ENCODE measurements at places on chromosomes 3 and 15.
A peak's percentile ranks its signal among the peaks of the same experiment; 100 is the strongest.

DNA sequence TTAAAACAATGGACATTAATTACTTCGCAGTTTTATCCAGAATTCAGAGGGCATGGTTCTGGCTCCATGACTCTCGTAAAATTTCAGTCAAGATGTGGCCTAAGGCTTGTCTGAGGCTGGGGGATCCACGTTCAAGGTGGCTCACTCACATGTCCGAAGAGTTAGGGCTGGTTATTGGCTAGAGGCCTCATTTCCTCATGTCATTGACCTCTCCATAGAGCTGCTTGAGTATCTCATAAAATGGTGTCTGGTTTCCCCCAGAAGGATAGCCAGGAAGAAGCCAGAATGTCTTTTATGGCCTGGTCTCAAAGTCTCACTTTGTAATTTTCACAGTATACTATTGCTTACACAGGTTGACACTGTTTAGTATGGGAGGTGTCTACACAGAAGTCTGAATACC is 67.3 kb upstream of the DCBLD2 start:
- no peak for DNase-seq

DNA sequence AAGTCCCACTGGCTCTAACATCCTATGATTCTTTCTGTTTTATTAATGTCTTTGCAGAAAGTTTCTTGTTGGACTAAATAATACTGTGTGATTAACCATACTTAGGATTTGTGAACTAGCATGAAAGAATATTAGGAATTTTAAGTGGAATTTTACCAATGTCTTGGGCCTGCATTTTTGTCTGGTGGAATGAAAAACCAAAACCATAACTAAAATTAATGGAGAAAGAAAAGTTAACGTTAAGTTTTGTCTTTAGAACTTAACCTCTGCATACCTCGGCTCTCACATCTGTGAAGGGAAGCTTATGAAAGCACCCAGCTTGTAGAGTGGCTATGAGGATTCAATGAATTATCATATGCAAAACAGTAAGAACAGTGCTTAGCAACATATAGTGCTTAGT is 6.5 kb downstream of the FBN1 start:
- DNase-seq: no peak

DNA sequence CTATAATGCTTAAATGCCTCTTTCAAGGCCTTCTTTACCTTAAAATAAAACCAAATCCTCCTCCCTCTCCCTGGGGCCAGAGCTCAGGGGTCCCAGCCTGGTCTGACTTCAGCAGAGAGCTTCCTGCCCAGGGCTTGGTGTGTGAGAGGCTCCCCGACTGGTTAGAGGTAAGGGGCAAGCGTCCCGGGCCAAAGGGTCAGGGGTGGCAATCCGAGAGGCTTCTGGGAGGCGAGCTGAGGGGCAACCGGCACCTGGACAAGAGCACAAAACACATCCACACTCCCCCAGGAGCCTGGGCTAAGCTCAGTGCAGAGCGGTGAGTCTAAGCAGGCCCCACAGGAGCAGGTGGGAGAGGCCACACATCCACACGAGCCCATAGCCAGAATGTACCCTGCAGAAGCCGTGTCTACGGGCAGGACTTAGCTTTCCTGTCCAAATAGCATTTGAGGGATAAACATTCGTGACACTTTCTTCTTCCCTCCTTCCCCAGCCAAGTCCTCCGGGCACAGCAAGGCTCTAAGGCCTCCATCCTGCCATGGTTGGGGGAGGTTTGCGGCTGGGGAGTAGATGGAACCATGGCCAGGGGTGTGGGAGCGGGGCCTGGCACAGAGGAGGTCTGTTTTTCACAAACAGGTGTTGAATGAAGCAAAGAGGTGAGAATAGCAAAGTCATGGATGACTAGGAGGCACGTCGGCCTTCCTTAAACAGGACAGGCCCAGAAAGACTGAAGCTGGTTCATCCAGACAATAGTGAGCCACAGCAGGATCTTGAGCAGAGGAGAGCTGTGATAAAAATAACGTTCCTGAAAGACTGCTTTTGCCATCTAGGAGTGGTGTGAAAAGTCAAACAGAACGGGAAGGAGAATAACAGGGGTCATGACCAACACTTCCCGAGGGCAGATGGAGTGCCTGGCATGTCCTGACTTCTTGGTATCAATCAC is 98.7 kb upstream of the IQSEC1 start:
- no peak for DNase-seq

DNA sequence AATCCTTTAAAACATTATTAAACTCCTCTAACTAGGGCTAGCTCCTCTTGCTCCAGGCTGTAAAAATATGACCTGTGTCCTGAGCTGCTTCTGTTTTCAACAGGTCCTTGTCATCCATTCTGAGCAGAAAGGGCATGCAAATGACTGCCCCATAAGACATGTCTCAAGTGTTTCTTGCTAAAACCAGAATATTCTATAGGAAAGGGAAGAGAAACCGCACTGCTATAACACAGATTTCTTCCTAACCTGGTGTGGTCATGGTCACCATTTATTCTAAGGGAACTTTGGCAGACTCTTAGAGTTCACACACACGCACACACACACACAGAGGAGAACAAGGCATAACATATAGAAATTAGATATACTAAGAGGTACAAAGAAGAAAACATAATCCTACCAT is 34.2 kb upstream of the B3GNT5 start:
- DNase-seq: no peak

DNA sequence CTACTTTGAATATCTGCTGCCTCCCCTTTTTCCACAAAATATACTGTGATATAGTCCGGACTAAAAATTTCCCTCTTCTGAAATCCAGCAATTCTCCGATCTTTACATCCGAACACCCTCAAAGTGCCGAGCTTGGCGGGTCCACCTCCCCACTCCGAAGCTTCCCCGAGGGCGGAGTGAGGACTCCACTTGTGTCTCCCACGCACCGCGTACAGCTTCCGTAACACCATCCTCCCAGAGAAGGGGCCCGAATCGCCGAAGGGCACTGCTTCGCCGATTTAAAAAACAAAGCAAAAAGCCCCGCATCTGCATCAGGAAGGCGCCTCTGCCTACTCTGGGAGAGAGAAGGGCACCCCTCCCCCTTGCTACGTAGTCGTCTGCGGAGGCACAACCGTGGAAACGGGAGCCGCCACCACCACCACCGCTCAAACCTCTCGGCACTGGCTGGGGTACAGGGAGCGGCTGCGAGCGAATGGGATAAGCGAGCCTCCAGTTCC is 551 bp downstream of the NCBP2 start:
- peak; percentile 68 for DNase-seq

DNA sequence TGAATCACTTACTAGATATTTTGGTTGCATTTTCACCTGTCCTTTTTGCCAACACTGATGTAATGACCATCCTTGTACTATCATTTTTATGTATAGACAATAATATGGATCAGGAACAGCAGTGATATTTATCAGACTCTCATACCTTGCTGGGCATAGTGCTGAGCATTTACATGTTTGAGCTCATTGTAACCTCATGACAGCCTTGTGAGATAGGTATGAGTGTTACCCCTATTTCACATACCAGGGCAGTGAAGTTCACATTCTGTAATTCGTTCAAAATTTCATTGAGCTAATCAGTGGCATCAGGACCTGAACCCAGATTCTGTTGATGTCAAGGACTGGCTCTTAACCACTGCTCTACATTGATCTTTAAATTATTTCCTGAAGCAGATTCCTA is 221.5 kb upstream of the TBL1XR1 start:
- DNase-seq: no peak

DNA sequence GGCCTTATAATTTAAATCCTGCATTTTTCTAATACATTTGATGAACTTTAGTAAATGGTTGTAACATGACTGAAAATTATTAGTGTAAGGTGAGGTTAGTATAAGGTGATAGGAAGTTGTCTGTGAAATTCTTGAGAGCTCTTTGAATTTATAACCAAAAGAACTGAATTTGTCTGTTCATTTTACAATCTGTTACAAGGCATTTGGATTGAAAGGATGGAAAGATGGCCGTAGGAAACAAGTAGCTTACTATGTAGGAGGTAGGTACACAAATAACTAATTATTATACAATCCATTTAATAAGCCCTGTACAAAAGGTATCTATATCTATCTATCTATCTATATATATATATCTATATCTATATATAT is 6.6 kb downstream of the DIPK2A start:
- no peak for DNase-seq

DNA sequence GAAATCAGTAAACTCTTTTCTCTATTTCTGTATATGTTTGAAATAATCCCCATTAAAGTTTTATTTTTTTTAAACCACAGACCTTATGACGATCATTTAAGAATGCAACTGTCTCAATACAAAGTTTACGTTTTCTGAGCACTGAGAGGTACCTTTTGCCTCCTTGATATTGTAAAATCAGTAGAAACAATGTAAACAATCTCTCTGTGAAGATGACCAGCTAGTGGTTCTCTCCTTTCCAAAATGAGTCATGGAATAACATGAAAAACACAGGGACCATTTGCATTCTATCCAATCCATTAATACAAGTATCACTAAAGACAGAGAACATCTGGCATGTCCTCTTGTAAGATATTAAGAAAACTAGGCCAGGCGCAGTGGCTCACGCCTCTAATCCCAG is 48.8 kb downstream of the RAD18 start:
- DNase-seq: no peak

GRCh38 chr15:86872782-86873181 is 793.1 kb downstream of the AGBL1 start:
- no peak for DNase-seq

GRCh38 chr15:42385206-42385979 is 26.1 kb downstream of the CAPN3 start:
- peak; percentile 52 for DNase-seq

DNA sequence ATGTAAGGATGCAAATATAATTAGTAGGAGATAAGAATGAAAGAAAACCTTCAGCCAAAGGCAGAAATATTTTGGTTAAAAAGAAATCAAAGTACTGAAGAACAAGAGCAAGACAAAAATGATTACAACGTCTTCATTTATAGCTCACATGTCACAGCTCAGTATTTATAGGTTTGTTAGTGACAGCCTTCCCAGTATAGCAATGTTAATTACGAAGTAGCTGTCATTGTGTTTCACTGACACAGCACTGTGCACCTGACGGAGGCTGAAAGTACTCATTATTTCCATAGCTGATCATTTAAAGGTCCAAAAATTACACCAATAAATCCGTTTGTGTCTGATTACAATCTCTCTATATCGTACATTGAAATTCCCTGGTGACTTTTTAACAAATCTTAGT is 561 bp upstream of the OSTN start:
- no peak for DNase-seq

GRCh38 chr3:11835028-11835639 is 11.6 kb downstream of the TAMM41 start:
- no peak for DNase-seq

- DNase-seq: peak; percentile 59
These were observed 110.0 kb downstream of the RAB11A start for GRCh38 chr15:65979316-65979715.

DNA sequence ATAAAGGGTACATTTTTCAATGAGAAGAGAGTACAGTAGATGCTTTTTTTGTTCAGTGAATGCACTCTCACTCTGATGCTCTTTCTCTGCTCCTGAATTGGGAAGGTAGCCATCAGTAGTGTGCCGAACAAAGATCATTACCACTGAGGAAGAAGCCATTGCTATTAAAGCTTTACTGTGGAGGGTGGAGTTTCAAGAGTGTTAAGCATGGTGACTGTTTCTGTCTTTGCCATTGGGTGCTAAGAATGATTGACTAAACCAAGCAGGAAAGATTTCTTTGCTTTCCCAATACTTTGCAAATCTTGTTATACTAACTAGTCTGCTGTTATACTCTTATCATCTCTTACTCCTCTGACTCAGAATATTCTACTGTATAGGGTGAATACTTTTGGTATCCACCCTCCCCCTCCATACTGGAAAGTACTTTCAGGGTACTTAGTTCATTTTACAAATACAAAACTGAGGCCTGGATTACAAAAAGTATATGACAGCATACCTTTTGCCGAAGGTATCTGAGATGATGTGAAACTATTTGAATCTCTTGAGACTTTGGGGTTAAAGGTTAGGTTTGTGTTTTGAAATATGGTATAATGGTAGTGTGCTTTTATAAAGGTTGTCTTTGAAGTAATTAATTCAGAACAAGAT is 1.7 kb downstream of the RAB11A start:
- DNase-seq: peak; percentile 41

- DNase-seq: no peak
These were observed 23.4 kb upstream of the PPP4R2 start for GRCh38 chr3:72973031-72973723.

DNA sequence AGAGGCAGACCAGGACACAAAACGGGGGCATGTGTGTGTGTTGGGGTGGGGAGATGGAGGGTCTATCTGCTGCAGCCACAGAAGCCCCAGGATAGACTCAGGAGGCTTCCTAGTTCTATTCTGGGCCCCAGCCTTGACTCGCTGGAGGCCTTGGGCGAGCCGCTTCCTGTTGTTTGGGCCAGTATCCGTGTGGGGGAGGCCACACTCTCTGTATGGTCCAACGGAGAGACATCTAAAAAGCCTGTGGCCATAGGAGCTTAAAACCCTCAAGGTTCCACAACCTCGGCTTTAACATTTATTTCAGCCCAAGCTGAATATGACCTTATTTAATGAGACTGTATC is 32.8 kb downstream of the POC1A start:
- DNase-seq: peak; percentile 58

GRCh38 chr3:30256474-30256873 is 349.9 kb upstream of the TGFBR2 start:
- DNase-seq: no peak

GRCh38 chr3:62938583-62938982 is 63.4 kb upstream of the CADPS start:
- DNase-seq: no peak

DNA sequence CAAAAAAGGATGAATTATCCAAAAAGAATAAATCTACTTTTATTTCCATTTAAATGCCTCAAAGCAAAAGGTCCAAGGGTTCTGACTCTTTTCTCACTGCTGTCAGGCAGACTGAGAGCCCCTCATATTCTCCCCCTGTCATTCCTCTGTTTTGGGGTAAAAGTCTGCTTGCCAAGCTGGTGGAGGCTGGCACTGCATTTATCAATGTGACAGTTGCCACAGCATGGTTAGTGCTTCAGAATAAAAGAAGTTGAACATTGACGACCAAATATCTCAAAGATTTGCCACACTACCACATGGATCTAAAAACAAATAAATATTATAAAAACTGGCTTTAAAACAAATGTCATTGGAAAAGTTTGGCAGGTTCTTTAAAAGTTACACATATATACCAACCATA is 89.2 kb upstream of the SNRK start:
- DNase-seq: no peak

All from GM20000 (cell line).